ENCODE measurements at places on chromosomes 2 and 18. TPM values are rescaled to one million over a fixed set of nuclear protein-coding genes. Genes with fewer than 3 reads are reported as not detected.

Gene CNPPD1
- total RNA-seq, result 110 TPM

Gene DAW1
- not detected for total RNA-seq

Gene GPR39
- 20.6 TPM for total RNA-seq

Gene RHBDD1
- 30.5 TPM for total RNA-seq

Gene NT5DC4
- not detected for total RNA-seq

Gene TMEFF2
- 1.0 TPM for total RNA-seq

Gene GKN1
- total RNA-seq, result not detected

Gene NPPC
- total RNA-seq, result 0.39 TPM

Gene LONRF2
- total RNA-seq, result 0.67 TPM

Gene CAMKMT
- total RNA-seq, result 13.2 TPM

Gene AQP12A
- 18.9 TPM for total RNA-seq

Gene PROM2
- 44.0 TPM for total RNA-seq

Gene CNNM4
- 101 TPM for total RNA-seq

Gene ACOXL
- 0.51 TPM for total RNA-seq

Gene SLC25A52
- total RNA-seq, result not detected

Gene CDH2
- total RNA-seq, result 11.0 TPM

Gene CNDP1
- total RNA-seq, result 0.19 TPM

Gene SLC66A2
- 90.1 TPM for total RNA-seq

All from mucosa of descending colon (tissue), 3 donors.